Muscle of arm (tissue), 14 donors: ENCODE measurements at places on chromosomes 7 and 10.

DNA sequence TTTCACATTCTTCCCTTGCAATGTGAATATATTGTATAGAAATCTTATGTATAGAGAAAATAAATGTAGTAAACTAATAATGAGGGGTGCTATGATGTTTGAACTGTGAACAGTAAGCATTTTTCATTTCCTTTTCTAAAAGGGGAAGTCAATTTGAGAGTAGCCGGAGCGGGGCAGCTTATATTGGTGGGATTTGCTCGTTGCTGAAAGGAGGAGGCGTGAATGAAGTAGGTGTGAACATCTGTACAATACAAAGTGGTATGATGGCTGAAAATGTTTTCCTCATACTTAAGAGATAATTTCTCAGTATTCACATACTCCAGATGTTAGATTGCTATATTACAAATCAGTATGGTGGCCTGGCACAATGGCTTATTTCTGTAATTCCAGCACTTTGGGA lies 87.1 kb downstream of the SRI start:
- no peak for DNase-seq

DNA sequence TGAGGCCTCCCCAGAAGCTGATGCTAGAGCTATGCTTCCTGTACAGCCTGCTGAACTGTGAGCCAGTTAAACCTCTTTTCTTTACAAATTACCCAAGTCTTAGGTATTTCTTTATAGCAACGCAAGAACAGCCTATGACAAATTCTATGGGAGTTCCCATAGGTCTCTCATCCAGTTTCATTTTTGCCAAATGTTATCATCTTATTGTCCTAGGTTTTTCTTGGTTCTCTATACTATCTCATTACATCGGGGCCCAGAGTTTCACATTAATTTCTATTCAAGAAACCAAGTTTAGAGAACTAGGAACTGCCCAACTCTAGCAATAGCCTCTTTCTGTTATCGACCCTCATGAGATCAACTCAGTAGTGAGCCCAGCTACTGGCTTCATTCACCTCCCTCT lies 15.9 kb downstream of the ACTA2 start:
- no peak for DNase-seq

GRCh38 chr7:42226354-42226941 lies 10.6 kb downstream of the GLI3 start:
- DNase-seq = no peak

GRCh38 chr7:104784686-104785085 lies 229.3 kb upstream of the KMT2E start:
- no peak for DNase-seq

GRCh38 chr10:49310460-49310859 lies 11.5 kb downstream of the C10orf71 start:
- no peak for DNase-seq

GRCh38 chr7:30870821-30871518 lies 40.7 kb upstream of the AQP1 start:
- no peak for DNase-seq

GRCh38 chr7:158409816-158410330 lies 177.8 kb downstream of the PTPRN2 start:
- no peak for DNase-seq

- DNase-seq = no peak
Observed at GRCh38 chr10:26221541-26221940, 5.0 kb downstream of the GAD2 start.

DNA sequence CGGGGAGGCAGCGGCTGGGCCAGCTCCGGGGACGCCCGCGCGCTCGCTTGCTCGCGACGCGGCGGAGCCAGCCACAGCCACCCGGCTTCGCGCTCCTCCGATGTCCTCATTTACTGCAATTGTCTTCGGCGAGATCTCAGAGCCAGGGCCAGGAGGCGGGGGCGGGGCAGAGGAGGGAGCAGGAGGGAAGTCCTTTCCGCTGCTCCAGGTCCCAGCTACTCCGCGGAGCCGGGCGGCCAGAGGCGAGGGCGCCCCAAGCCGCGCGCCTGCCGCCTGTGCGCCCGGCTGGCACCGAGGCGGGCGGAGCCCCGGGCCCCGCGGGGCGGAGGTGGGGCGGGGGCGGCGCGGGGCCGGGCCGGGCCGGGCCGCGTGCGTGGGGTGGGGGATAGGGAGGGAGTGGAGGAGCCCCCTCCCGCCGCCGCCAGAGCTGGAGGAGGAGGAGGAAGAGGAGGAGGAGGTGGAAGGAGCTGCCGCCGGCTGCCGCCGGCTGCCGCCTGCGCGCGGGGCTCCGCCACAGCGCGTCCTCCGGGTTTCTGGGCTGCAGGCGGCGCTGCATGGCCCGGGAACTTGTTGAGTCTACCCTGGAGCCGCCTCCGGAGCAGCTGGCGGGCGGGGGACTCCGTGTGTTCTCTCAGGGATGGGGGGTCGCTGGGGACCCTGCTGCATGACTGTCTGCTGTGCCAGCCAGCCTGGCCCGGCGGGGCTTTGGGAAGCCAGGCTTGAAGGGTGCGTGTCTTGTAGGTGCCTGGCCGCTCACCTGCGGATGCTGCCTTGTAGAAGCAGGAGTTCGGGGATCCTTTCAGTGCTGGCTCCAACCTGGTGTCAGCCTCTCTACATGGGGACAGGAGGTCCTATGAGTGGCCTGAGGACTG lies at the start of gene INSYN2A:
Gene INSYN2A (minus strand): TSS at position 310 of the 872 bp plus-strand sequence. CDS start 20,196 bp downstream, outside the sequence.
- DNase-seq = peak; percentile 57

GRCh38 chr7:14836006-14836405 lies 66.5 kb downstream of the DGKB start:
- DNase-seq = no peak

DNA sequence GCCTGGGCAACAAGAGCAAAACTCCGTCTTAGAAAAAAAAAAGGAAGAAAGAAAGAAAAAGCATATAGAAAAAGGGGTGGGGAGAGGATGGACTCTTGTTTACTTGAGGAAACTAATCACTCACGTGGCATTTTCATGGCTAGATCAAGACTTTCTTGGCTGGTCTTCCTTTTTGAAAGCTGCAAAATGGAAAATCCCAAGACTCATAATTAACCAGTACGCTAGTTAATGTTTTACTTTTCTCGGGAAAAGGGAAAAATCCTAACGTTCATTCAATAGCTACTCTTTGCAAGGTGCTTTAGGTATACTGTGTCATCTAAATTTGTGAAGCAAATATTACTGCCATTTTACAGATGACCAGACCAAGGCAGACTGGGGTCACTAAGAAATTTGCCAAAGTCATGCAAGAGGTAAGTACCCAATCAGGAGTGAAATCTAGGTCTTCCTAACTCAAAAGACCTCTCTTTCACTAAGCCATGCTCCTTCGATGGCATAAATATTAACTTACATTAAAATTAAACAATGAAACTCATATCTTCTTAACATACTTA lies 24.4 kb downstream of the NAPEPLD start:
- no peak for DNase-seq

GRCh38 chr7:105934572-105935185 lies 28.4 kb upstream of the CDHR3 start:
- no peak for DNase-seq

DNA sequence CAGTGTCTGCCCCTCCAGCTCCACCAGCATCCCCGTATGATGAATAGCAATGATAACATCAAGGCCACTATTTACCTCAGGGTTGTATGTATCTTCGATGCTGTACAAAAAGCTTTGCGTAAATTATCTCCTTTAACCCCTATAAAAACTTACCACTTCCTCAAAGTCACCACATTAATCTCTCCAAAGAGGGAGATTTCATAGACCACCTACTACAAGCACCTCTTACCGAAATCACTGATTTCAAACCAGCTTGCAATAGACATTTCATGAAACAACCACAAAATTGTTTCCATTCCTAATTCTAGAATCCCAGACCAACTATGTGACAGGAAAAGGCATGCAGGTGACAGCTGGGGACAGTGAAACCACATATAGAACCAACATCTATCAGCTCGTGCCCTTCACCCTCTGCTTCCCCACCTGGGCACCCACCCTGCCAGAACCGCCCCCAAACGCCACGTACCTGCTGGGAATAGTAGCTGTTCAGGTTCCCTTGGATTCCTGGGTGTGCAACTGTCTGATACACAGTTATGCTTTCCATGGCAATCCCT lies 20.1 kb upstream of the MMP21 start:
- DNase-seq = no peak
